ENCODE measurements at places on chromosomes 4 and X.

- DNase-seq: no peak
Observed at GRCh38 chr4:181416966-181417365, 826.2 kb upstream of the TENM3 start.

- no peak for DNase-seq
Observed at GRCh38 chrX:111164728-111165127, 68.7 kb downstream of the PAK3 start.

GRCh38 chr4:78863991-78864390 is 75.2 kb downstream of the PAQR3 start:
- DNase-seq: no peak

DNA sequence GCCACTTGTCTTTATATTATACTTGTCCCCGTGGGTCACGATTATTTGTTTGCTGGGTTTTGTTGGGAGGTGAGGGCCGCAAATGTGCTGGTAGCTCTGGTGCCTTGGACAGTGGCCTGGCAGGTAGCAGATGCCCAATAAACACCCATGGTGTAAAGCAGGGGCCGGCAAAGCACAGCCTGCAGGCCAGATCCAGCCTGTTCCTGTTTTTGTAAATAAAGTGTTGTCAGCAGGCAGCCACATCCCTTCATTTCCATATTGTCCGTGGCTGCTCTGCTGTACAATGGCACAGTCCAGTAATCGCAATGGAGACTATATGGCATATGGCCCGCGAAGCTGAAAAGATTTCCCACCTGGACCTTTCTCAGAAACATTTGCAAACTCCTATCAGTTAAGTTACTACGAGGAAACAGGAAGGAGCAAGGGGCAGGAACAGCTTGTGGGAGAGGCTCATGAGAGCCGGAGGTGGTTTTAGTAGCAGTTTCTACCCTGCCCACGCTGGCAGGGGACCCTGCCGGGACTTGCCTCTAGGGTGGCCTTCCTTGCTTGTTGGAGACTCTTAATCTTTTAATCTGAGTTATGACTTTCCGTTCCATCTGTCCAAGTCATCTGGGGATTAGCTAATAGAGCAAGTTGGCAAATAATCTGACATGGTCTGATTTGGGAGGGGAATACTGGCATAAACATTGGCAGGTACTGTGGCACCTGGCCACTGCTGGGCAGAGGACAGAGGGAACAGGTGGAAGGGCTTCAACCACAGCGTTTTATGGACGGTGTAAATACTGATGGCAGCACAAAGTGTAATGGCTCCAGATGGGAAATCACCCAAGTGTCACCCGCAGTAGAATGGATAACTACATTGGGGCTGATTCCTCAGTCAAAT is 19.6 kb downstream of the CLCN4 start:
- DNase-seq: no peak

DNA sequence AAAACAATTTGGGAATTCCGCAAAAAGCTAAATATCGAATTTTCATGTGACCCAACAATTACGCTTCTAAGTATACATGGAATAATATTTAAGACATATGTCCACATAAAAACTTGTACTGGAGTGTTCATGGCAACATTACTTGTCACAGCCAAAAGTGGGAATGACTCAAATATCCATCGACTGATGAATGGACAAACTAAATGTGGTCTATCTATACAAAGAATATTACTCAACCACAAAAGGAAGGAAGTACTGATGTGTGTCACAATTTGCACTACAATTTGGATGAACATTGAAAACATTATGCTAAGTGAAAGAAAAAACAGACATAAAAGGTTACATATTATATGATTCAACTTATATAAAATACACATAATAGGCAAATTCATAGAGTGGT is 71.9 kb downstream of the AFF2 start:
- DNase-seq: no peak

- no peak for DNase-seq
Observed at GRCh38 chr4:10022346-10023049, 1.2 kb upstream of the SLC2A9 start.

DNA sequence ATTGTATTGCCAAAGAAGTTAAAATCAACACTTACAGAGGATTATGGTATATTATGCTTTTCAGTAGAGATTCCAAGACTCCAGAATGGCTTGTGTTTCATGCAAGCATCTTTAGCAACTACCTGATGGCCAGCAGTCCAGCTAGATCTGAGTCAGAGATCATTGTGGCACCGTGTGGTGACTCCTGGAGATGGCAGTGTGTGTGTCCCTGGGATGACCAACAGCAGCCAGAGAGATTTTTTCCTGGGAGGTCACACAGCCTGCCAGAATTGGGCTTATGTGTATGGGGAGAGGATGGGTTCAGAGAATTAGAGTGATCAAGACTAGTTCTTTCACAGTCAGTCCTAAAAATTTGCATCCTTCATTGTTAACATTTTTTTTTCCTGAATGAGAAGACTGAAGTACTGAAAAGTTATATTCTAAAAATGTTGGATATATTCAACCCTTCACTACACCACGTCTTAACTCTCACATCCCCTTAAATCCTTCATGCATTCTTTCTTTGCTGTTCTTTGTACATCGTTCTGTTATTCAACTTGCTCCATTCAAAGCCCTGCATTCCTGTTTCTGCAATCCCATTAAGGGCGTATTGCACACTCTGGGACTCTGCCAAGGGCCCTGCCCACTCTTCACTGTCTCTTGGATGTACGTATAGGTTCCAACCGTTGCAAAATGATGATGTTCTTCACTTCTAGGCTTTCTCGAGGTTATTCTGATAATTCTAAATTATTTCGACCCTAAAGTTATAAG is 12.4 kb downstream of the TENM3 start:
- no peak for DNase-seq

DNA sequence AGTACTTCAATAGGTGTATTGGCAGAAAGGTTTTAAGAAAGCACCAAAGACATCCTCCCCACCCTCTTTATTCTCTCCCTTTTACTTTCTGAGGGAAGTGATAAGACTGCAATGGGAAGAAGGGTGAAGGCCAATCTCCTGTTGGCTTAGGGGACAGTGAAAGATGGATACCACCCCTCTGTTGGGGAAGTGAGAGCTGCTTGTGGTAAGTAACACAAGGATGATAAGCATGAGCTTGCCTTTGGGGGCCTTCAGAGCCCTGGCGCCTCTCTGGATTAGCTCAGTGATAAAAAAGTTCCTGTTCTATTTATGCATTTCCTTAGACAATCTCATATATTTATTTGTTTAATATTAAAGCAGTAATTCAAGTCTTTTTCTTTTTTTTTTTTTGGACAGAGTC is 5.2 kb upstream of the KLF8 start:
- no peak for DNase-seq

DNA sequence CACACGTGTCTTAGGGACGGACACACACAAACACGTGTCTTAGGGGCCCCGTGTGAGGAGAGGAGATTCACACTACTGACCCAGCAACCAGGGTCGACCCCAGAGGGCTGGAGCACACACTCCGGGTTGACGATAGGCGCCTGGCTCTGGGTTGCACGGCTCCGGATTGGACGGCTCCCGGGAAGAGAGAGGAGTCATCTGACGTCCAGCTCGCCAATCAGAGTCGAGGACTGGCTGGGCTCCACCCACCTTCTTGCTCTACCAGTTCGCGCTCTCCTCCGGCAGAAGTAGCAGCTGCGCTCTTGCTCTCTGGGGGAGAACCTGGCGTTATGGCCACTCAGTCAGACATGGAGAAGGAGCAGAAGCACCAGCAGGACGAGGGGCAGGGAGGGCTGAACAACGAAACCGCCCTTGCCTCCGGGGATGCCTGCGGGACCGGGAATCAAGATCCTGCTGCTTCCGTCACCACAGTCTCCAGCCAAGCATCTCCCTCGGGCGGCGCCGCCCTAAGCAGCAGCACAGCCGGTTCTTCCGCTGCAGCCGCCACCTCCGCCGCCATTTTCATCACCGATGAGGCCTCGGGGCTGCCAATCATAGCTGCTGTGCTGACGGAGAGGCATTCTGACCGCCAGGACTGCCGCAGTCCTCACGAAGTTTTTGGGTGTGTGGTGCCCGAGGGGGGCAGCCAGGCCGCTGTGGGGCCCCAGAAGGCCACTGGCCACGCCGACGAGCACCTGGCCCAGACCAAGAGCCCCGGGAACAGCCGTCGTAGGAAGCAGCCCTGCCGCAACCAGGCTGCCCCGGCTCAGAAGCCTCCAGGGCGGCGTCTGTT is 74.3 kb downstream of the NUDT10 start:
- DNase-seq: no peak

DNA sequence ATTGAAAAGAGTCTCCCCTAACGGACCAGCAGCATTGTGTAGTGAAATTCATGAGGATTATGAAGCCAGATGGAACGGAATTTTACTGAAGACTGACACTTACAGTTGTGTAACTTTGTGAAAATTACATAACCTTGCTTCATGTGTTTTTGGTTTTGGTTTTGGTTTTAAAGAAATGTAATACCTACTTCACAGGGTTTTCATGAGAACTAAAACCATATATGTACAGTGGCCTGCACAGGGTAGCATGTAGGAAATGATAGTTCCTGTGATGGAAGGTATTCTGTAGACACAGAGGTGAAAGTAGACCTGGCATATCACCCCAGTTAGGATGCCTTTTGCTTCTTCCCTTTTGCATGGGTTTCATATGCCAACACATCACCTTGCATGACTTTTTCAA is 247.0 kb downstream of the BANK1 start:
- DNase-seq: no peak

- no peak for DNase-seq
Observed at GRCh38 chrX:24378706-24379105, 18.3 kb downstream of the SUPT20HL1 start.

DNA sequence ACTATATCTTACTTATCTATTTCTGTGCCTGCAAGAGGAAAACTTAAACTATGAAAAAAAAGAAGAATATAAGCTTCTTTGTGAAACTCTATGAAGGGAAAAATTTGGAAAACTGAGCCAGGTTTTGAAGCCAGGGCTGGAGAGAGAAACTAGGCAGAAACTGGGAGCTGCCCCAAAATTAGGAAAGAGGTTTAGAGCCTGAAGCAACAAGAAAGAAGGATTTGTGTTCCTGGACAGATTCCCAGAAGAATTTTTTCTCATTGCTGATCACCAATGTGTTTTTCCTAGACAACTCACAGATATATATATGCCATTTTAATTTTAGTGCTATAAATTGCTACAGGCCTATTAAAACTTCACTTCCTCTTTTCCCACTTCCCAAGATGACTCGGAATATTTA is 245.0 kb upstream of the GEMIN8 start:
- DNase-seq: no peak
